ENCODE measurements at places on chromosomes 11 and 22. TPM values are rescaled to one million over a fixed set of nuclear protein-coding genes. Genes with fewer than 3 reads are reported as not detected.

OR8B8 gene
- total RNA-seq: not detected

DNA sequence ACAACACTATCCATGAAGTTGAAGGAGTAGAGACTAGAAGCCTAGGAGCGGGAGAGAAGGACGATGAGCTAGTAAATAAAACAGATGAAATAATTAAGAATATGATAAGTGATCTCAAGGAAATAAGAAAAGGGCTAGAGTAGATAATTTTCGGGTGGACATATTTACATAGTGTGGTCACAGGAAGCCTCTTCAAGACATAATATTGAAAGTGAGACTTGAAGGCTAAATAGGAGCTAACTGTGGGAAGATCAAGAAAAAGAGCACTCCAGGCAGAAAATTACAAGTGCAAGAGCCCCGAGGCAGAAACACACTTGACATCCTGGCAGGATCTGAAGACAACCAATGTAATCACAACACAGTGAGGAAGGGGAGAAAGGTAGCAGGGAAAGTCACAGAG lies 11.9 kb upstream of the PPFIBP2 start:
- H3K27me3 ChIP-seq: no peaks in the 10 kb centered on the region
- no peak for DNase-seq
- no peak overlapping the region for H3K4me3 ChIP-seq
- no peaks in the 10 kb centered on the region for H3K4me1 ChIP-seq

GRCh38 chr11:121473064-121473777 lies 20.5 kb upstream of the SORL1-AS1 start:
- H3K27me3 ChIP-seq: no peaks in the 10 kb centered on the region
- no peak for DNase-seq
- no peaks in the 10 kb centered on the region for H3K4me1 ChIP-seq
- H3K27ac ChIP-seq: no peak overlapping the region
- H3K36me3 ChIP-seq: no peaks in the 10 kb centered on the region

P2RY6 gene
- total RNA-seq: not detected

DNA sequence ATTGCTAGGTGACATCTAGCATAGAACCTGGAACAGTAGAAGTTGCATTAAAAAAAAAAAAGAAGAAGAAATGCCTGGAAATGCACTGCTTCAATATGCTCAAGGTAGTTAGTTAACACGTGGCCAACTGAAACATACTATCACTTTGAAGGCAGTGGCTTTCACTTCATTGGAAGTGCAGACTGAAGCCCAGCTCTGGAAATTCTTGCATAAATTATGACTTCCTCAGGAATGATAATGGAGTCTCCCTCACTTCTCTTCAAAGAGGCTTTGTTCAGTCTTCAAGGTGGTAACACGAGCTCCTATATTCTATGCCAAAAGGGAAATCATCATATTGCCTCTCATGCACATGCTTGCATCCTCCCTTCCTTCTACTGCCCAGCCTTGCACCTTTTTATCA lies 715.9 kb upstream of the API5 start:
- no peaks in the 10 kb centered on the region for H3K36me3 ChIP-seq
- no peaks in the 10 kb centered on the region for H3K27me3 ChIP-seq
- H3K27ac ChIP-seq: no peak overlapping the region

- H3K27me3 ChIP-seq: no peaks in the 10 kb centered on the region
- H3K27ac ChIP-seq: peak overlapping the region; percentile 57
- peak overlapping the region; percentile 33 for H3K4me3 ChIP-seq
- peaks cover 8% of the 10 kb centered on the region for H3K4me1 ChIP-seq
These were observed 34.4 kb downstream of the NRXN2 start for GRCh38 chr11:64688534-64688982.

AHNAK gene
- 2,383 TPM for total RNA-seq

C11orf71 gene
- 3.3 TPM for total RNA-seq

DNA sequence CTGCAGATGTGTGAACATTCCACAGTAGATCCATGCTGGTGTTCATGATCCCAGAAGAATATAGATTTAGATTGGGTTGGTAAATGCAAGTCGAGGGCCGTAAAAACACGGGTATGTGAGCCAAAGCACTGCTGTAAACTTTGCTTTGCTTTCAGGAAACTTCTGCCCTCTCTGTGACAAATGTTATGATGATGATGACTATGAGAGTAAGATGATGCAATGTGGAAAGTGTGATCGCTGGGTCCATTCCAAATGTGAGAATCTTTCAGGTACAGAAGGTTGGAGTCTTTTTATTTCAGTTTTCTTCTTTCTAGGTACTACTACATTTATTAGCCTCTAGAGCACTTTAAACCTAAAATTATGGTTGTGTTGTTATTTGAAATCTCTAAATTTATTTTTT lies 36.2 kb upstream of the TTC36 start:
- H3K36me3 ChIP-seq: peaks cover under 1% of the 10 kb centered on the region
- DNase-seq: no peak
- no peak overlapping the region for H3K27ac ChIP-seq
- no peaks in the 10 kb centered on the region for H3K4me1 ChIP-seq
- H3K27me3 ChIP-seq: no peaks in the 10 kb centered on the region

NOX4 gene
- 129 TPM for total RNA-seq

DNA sequence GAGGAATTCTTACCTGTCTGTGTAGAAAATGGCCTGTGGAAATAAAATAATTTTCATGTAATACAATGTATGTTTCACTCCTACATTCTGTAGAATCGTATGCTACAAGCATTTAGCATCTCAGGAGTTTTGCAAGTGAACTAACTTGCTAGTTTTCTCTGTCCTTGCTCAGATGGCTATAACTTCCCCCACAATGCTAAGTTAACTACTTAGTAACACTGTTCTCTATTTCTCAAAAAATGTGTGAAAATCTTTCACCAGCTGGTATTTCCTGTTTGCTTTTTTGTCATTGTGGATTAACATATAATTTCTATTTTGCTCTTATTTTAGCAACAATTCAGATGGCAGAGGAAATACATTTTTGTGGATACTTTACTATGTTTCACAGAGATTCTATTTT lies 4.4 kb downstream of the OR4S2 start:
- no peaks in the 10 kb centered on the region for H3K4me1 ChIP-seq
- no peaks in the 10 kb centered on the region for H3K27me3 ChIP-seq
- DNase-seq: no peak

DNA sequence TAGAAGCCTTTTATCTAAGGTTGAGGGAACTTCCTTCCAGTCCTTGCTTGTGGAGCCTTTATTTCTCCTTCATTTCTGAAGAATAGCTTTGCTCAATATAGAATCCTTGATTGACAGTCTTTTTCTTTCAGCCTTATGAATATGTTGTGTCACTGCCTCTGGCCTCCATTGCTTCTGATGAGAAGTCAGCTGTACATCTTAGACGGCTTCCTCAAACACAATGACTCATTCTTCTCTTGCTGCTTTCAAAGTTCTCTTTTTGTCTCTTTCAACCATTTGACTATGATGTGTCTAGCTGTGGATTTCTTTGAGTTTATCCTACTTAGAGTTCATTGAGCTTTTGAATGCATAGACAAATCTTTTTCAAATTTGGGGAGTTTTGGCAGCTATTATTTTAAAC lies 893.2 kb downstream of the BRD1 start:
- H3K4me3 ChIP-seq: no peak overlapping the region
- no peak for DNase-seq
- no peaks in the 10 kb centered on the region for H3K4me1 ChIP-seq
- H3K36me3 ChIP-seq: no peaks in the 10 kb centered on the region
- no peak overlapping the region for H3K27ac ChIP-seq

DNA sequence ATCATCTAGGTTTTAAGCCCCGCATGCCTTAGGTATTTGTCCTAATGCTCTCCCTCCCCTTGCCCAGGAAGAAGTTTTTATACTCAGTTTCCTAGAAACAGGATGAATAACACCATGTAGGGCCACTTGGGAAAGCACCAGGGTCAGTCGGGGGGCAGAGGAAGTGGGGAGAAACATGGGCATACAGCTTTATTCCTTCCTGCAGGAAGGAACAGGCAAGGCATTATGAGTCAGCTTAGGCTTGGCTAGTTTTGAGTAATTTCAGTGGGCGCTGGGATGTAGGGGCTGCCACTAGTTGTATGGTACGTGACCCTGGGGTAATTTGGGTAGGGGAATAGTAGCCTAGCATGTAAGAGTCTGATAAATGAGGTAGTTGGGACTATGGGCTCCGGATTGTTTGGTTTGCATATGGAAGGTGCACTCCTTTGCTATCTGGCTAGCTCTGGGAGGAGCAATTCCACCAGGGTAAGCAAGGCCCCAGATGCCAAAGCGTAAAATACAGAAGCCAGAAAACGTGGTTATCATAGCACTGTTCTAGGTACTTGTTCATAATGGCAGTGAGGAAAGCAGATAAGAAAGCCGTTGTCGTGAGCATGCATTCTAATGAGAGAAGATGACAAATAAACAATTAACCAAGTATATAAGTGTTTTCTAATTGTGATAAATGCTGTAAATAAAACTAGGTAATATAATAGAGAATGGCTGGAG lies 24.8 kb downstream of the ACER3 start:
- no peaks in the 10 kb centered on the region for H3K27me3 ChIP-seq
- H3K27ac ChIP-seq: peak overlapping the region; percentile 46
- DNase-seq: no peak

GRCh38 chr11:46271875-46272815 lies 5.3 kb upstream of the CREB3L1 start:
- no peaks in the 10 kb centered on the region for H3K36me3 ChIP-seq
- DNase-seq: no peak
- peaks cover 4% of the 10 kb centered on the region for H3K4me1 ChIP-seq

SLC22A25 gene
- total RNA-seq: not detected

DNA sequence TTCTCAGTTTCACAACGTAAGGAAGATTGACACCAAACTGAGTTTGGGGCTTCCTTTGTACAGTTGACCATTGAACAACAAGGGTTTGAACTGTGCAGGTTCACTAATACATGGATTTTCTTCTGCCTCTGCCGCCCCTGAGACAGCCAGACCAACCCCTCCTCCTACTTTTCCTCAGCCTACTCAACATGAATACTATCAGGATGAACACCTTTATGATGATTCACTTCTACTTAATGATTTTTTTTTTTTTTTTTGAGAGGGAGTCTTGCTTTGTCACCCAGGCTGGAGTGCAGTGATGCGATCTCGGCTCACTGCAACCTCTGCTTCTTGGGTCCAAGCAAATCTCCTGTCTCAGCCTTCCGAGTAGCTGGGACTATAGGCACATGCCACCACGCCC lies 14.6 kb downstream of the RBM4 start:
- no peak overlapping the region for H3K27ac ChIP-seq
- no peaks in the 10 kb centered on the region for H3K4me1 ChIP-seq
- DNase-seq: no peak
- no peak overlapping the region for H3K4me3 ChIP-seq
- no peaks in the 10 kb centered on the region for H3K27me3 ChIP-seq

DNA sequence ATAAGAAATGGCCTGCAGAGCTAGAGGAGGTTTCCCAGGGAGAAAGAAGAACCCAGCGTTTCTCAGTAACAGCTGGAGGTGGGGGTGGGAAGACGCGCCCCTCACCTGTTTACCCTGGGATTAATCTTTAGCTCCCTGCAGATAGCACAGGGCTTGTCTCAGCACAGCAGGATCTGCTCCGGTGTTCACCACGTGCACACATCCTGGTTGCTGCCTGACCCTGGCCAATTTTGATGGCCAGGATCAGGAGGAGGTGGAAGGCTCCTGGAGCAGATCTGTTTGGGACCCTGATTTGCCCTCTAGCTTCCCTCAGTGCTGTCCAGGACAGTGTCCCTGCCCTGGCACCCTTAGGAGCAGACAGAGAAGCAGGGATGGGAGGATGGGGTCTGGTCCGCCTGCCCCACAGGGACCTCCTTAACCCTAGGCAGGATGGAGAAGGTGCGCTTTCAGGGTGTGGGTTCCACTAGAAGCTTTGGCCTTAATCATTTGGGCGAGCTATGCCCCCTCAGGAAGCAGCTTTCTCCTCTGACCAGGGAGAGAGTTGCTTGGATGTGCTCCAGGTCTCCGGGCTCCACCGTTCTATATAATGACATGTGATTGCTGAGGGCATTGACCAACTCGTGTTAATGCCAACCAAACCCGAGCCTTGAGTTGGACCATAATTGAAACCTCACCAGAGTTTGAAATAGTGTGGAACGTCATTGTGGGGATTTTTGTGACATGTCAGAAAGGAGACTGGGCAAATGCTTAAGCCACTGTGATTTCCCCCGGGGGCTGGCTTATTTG lies 19.3 kb downstream of the UPB1 start:
- H3K4me3 ChIP-seq: no peak overlapping the region
- H3K4me1 ChIP-seq: peaks cover 5% of the 10 kb centered on the region
- H3K27ac ChIP-seq: no peak overlapping the region

DNA sequence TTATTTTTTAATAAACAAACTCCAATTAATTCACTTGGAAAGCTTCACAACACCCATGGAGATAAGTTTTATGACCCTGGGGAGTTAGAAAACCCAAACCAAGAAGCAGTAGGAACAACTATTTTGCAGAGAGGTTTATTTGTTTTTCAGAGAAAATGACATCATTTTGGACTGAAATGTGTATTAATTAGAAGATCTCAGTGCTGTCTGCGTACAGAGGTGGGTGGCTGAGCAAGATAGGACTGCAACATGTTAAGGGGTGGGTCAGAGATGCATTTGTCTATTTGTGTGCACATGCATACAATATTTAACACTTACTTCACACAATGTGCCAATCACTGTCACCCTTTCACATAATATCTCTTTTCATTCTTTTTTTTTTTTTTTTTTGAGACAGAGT lies 1.1 kb downstream of the SCGB1A1 start:
- H3K27me3 ChIP-seq: no peaks in the 10 kb centered on the region
- H3K4me1 ChIP-seq: peaks cover 9% of the 10 kb centered on the region
- no peak overlapping the region for H3K4me3 ChIP-seq
- H3K27ac ChIP-seq: peak overlapping the region; percentile 51

GRCh38 chr11:61747192-61747966 lies 5.1 kb upstream of the MYRF start:
- H3K4me1 ChIP-seq: peaks cover 22% of the 10 kb centered on the region

GRCh38 chr11:65468874-65469333 lies 29.9 kb upstream of the MALAT1 start:
- no peak for DNase-seq
- peak overlapping the region; percentile 22 for H3K27ac ChIP-seq
- no peaks in the 10 kb centered on the region for H3K27me3 ChIP-seq
- peaks cover 7% of the 10 kb centered on the region for H3K4me1 ChIP-seq
- H3K36me3 ChIP-seq: no peaks in the 10 kb centered on the region

- no peaks in the 10 kb centered on the region for H3K4me1 ChIP-seq
- no peak overlapping the region for H3K27ac ChIP-seq
- H3K27me3 ChIP-seq: no peaks in the 10 kb centered on the region
- H3K4me3 ChIP-seq: no peak overlapping the region
These were observed 1528.5 kb downstream of the BRD1 start for GRCh38 chr22:48299124-48299523.

LMO1 gene
- not detected for total RNA-seq

- no peaks in the 10 kb centered on the region for H3K36me3 ChIP-seq
- no peaks in the 10 kb centered on the region for H3K27me3 ChIP-seq
- no peak overlapping the region for H3K27ac ChIP-seq
- H3K4me3 ChIP-seq: no peak overlapping the region
- H3K4me1 ChIP-seq: peaks cover 3% of the 10 kb centered on the region
- DNase-seq: no peak
These were observed 19.8 kb upstream of the FJX1 start for GRCh38 chr11:35598254-35599125.

SAA1 gene
- 14.9 TPM for total RNA-seq

DNA sequence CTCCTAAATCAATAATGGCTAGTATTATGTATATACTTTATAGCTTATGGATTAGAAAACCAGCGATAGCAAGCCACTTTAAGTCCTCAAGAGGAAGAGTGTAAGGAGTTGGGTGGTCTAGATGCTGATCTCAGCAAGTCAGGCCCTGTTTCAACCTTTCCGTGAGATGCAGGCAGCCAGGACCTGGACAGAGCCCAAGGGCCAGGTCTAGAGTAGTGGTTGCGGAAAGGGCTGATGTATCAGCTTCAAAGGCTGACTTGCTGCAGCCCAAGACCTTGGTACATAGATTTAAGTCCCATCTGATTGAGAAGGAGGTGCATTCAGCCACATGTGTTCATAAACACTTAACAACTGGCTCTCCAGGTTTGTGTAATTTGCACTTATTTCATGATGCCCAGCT lies 33.4 kb downstream of the FLI1 start:
- H3K27ac ChIP-seq: no peak overlapping the region
- no peak for DNase-seq
- H3K36me3 ChIP-seq: no peaks in the 10 kb centered on the region

Measured in tibial nerve (tissue), 4 donors.